Kidney (tissue), 22 donors: ENCODE measurements at places on chromosomes 3 and 15.

- DNase-seq, result peak; percentile 94
Observed at GRCh38 chr3:129305592-129306091, 27.0 kb downstream of the HMCES start.

DNA sequence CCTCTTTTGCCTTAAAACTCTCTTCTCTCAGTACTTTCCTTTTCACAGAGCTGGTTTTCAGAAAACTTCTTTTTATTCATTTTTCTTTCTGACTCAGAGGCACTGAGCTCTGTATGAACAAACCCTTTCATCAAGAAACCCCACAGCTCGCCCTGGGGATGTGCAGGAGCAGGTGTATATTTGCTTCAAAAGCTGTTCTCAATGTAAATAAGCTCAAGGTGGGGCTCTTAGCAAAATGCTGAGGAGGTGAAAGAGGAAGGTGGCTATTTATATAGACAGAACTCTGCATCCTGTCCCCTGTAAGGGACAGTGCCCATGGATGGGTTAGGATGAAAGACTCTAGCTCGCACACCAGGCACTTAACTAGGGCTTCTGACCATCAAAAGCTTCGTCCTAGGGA is 302.0 kb downstream of the WDR72 start:
- DNase-seq, result no peak

DNA sequence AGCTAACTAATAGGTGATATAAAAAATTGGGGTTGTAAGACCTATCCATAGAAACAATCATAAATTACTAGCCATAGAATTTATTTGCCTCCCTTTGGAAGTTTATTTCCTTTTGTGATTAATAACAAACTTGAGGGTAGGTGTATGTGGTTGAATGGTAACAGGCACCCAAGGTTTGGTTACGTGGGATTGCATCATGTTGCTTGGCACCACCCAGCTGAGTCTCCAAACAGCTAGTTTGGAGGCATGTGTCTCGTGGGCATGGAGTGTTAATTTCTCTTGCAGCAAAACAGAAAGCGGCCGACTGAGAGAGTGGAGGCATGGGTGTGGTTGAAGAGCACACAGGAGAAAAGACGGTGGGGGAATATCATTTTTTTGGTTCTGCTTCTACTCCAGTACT is 441.4 kb downstream of the CNTN4 start:
- no peak for DNase-seq

GRCh38 chr3:47283591-47284364 is 1.0 kb downstream of the KLHL18 start:
- DNase-seq, result no peak

GRCh38 chr15:58404020-58404419 is 27.8 kb upstream of the LIPC start:
- DNase-seq, result no peak

GRCh38 chr3:184096811-184097383 is at the start of gene HTR3E:
Gene HTR3E (plus strand): TSS chr3:184097064. CDS start chr3:184097530, 466 bp downstream.
- DNase-seq, result no peak

DNA sequence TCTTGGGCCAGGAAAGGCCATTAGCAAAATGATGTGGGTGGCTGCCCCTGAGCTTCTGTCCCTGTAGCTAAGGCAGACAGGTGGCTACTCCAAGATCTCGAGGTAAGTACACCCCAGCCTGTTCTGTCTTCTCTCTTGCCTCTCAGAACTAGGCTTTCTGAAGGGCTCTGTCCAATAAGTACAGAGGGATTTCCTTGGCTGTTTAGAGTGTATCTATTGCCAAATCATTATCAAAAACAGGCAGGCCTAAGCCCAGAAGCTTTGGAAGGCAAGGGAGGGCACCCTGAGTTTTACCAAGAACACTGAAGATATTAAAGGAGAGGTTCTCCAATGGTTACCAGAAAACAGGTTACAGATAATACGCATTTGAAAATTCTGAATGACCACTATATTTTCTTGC is 156.6 kb downstream of the MYRIP start:
- DNase-seq, result no peak

- DNase-seq, result no peak
Observed at GRCh38 chr15:41499109-41499851, 5.6 kb downstream of the ITPKA start.

DNA sequence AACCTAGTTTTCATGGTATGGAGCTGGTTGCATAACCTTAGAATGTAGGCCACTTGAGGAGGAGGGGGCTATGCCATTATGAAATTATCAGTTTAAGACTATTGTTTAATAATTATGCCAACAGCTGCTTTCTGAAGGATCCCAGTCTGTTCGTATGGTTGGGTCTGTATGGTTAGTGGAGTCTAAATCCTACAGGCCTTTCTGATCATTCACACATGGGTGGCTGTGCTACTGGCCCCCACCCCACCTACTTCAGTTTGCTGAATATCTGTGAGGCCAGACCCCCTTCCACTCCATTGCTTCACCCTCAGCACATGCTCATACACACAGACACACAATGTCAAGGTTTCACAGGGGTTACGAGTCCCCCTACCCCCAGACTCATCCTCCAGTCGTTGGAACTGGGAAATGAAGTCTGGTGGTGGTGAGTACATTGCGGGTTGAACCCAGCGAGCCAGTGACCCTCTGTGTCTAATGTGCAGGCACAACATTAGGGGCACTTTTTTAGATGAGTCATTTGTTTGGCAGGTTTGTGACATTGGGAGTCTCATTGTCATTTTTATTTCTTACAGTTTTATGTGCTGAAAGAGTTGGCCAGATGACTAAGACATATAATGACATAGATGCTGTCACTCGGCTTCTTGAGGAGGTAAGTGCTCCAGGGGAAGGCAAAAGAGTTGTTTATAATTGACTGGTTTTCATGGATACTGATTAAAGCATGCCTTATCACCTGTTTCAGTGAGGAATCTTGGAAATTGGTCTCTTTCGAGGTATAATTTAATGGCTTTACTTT is 85.3 kb downstream of the TRAK1 start:
- DNase-seq, result no peak

DNA sequence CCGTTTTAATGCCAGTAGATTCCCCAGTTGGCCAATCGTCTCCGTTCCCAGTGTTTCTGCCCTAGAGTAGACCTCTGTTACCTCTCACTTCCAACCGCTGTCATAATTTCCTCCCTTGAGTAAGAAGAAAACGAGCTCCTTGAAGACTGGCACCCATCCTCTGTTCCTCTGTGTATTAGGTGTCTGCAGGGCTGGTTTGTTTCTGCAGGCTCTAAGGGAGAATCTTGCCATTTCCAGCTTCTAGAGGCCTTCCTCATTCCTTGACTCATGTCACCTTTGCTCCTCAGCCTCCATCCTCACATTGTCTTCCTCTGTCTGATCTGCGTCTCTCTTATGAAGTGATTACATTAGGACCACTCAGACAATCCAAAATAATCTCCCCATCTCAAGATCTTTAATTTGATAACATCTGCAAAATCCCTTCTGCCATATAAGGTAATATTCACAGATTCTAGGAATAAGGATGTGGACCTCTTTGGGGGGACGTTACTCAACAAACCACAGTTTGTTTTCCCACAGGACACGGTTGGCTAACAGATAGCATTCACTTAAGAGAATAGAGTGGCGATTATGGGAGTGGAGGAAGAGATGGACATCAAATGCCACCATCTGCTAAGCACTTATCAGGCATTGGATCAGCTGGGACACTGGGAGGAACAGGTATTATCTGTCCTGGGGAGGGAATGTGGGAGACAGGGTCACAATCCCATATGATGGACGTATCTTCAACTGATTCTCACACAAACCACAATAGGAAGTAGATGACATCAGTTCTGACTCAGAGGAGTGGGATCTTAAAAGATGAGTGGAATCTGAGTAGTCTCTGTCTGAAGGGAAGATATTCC is 17.1 kb downstream of the ARHGAP31 start:
- no peak for DNase-seq

GRCh38 chr3:62942764-62943163 is 67.5 kb upstream of the CADPS start:
- DNase-seq, result no peak

DNA sequence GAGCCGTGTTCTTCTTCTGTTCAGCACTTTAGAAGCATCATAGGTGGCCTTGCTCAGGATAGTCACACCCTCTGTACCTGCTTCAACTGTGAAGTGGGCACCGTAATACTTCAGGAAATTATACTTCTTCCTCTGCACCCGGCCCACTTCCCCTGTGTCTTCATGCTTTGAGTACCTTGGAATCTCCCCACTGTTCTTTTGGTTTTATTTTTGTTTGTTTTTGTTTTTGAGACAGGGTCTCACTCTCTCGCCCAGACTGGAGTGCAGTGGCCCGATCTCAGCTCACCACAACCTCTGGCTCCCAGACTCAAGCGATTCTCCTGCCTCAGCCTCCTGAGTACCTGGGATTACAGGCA is 1.7 kb downstream of the P2RY14 start:
- no peak for DNase-seq

DNA sequence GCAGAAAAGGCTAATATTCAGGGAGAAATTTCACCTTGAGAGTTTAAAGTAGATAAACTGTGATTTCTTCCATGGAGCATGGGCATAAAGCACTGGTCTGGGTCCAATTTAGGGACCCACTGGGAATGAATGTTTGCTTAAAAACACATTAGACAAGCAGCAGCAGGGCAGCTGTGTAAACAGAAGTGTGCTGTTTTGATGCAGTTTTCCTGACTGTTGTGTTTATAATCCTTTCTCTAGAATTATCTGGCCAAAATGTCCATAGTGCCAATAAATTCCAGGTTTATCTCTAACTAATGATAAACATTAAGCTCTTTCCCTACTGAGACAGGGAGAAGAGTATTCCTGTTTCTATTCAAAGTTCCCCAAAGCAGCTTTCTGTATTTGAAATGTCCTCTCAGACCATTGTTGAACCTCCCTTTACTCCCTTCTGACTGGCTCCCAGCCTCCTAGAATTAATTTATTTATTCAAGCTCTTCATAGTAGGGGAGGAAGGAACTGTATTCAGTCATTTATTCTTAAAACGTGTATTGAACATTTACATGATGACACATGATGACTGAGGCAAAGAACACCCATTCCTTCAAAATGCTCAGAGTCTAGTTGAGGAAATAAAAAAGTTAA is 7.0 kb upstream of the TM4SF18 start:
- DNase-seq, result peak; percentile 20

- no peak for DNase-seq
Observed at GRCh38 chr3:133490468-133491351, 82.8 kb upstream of the CDV3 start.

- no peak for DNase-seq
Observed at GRCh38 chr3:43738305-43738704, 47.6 kb downstream of the ABHD5 start.

- no peak for DNase-seq
Observed at GRCh38 chr15:70480196-70480856, 283.0 kb downstream of the UACA start.

- DNase-seq, result no peak
Observed at GRCh38 chr3:48505146-48505545, 1.2 kb upstream of the SHISA5 start.

GRCh38 chr3:39990532-39990931 is 181.1 kb downstream of the MYRIP start:
- peak; percentile 46 for DNase-seq

GRCh38 chr15:29925227-29926082 is 103.2 kb upstream of the TJP1 start:
- peak; percentile 83 for DNase-seq

- no peak for DNase-seq
Observed at GRCh38 chr3:52633786-52634185, 51.9 kb downstream of the PBRM1 start.

DNA sequence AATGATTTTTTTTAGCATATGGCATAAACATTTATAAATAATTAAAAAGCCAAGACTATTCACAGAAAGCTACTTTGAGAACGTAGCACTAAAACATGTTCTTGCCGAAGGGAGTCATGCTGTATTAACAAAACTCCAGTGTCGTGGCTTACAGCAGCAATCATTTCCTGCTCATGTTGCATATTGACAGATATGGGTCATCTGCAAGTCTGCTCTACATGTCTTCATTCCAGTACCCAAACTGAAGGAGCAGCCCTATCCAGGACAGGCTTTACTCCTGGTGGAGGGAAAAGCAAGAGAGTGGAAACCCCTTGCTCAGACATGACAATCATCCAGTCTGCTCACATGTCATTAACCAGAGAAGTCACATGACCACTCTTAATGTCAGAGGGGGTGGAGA is 87.6 kb downstream of the NEK11 start:
- DNase-seq, result no peak

DNA sequence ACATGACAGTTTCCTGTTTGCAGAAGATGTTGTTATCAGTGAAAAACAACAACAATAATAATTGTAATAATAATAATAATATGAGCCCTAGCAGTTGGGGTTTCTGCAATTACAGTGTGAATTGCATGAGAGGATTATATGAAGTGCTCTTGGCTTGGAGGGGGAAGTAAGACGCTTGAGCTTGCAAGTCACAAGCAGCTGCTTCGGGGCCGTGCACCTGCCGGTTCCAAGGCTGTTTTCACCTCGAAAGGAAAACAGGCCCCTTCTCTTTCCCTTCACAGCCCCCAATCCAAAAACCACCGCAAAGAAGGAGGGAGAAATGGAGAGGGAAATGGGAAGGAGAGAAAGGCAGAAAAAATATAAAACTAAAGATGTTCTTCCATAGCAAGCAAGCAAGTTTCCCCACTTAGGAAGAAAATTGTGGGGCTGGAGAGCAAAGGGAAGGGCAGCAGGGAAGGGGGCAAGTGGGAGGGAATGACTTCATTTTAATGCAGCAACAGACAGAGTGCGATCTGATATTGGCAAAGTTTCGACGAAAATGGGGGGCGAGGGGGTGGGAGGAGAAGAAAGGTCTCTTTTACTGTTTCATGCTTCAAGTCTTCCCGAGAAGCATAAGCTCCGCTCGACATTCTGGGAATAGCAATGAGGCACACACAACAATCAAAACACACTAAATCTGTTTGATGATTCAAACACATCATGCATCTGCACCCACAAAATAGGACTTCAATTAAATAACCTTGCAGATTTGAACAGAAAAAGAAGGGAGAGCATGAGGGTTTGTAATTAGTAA is 284.2 kb upstream of the ATP11B start:
- DNase-seq, result peak; percentile 67

- no peak for DNase-seq
Observed at GRCh38 chr3:11587766-11588165, 55.9 kb downstream of the VGLL4 start.

GRCh38 chr15:31474059-31474868 is 147.6 kb downstream of the KLF13 start:
- DNase-seq, result no peak

- peak; percentile 56 for DNase-seq
Observed at GRCh38 chr3:137770066-137770834, 6.1 kb downstream of the SOX14 start.

DNA sequence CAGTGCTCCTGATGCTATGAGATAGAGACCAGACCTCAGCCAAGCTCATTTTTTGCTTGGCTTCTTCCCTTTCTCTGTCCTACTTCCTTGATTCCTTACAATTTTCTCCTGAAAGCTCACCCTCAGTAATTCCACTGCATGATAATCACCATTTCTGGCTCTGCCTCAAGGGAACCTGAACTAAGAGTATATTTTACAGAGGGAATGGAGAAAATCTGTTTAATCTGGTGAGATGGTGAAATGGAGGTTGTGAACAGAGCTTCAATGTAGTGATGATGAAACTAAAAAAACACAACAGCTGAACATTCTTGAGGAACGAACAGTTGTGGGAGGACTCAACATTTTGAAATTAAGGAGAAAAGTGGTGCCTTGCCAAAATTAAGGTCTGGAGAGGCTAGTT is 16.3 kb downstream of the HHLA2 start:
- no peak for DNase-seq
